ENCODE measurements at places on chromosomes 3 and 15.

DNA sequence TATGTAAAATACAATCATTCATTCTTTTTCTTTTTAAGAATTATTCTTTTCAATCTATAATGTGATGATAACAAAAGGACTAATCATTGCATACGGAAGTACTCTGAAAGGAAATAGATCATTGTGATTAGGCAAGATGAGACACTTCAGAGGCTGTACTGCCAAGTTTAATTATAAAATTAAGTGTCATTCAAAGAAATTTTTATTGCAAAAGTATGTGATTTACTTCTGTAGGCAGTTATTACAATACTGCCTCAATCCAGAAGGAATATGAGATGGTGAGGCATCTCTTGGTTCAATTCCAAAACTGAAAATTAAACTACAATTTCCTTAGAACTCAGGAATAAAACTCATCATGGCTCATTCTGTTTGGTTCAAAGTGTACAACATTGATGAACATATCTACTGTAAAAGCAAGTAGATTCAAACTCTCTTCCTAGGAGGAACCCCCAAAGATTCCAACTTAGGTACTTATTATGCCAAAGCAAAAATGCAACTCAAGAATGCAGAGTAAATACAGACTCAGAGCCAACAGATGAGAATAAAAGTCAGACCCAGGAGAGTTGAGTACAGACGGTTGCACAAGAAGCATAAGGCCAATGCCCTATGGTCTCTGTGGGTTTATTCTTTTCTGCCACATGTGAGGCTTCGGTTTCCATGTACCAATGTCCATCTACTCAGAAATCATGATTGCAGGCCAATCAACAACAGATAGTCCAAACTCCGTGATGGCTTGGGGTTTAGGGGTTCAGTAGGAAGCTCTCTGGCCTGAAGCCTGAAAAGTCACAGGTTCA, 118.5 kb upstream of the WNT5A start:
- peak; percentile 7 for DNase-seq

GRCh38 chr3:126349071-126349470, 8.1 kb downstream of the KLF15 start:
- DNase-seq, result no peak

DNA sequence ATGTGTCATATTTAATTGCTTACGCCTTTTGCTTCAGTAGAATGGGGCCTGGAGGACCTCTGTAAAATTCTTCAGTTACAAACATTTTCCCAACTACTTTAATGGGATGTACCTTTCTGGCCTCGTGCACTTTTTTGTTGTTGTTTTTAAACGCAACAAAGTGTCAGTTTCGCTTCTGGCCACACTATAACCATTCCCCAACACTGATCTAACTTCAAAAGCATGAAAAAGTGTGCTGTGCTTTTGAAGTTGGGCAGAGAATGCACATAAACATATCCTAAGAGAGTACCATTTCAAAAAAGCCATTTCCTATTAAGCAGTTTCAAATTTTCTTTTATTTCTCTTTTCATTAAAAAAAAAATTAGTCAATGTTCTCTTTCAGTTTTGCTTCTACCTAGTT, 435.8 kb downstream of the CNTN6 start:
- DNase-seq, result no peak

GRCh38 chr3:165683947-165684346, 153.3 kb downstream of the BCHE start:
- DNase-seq, result no peak

DNA sequence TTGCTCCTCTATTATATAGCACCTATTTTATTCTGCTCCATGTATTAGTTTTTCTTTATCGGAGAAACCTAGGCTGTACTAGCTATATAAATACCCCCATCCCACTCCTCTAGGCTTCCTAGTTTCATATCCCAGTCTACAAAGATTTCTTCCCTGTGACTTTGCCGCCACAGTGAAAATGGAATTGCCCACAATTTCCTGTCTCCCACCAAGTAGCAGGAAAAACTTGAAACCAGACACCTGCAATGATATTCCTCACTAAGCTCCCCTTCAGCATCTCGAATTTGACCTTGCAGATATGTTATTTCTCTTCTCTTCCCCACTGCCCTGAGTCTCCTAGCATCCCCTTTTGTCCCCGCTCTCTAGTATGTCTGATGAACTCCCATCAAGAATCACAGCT, 685.8 kb upstream of the CCDC54 start:
- DNase-seq, result no peak

- no peak for DNase-seq
Measured at GRCh38 chr3:120678984-120679383, 3.1 kb downstream of the HGD start.

DNA sequence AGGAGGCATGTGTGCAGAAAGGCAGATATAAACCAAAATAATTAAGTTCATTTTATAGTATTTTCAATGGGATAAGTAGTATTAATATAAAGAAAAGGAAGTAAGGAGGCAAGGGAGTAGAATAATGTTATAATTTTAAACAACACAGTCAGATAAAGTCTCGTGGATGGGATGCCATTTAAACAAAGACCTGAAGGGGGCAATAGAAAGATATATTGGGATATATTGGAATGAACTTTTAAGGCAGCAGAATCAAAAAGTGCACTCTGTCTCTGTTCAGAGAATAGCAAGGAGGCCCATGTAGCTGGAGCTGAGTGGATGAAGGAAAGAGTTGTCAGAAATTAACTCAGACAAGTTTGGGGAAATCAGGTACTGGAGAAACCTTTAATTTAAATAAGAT, 158.7 kb downstream of the CGGBP1 start:
- DNase-seq, result no peak

DNA sequence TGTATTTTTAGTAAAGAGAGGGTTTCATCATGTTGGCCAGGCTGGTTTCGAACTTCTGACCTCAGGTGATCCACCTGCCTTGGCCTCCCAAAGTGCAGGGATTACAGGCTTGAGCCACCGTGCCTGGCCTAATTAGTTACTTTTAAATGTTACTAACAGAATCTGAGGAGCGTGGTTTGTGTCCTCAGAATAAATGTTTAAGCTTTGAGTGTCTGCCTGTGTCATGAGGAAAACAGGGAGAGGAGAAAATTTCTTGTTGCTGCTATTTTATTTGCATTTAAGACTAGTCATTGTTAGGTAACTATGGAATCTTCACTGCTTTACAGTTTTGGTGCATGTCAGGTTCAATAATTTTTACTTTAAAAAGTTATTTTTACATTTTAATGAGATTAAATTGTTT, 68.8 kb downstream of the TCF12 start:
- no peak for DNase-seq

GRCh38 chr3:127632035-127632820, 3.2 kb downstream of the PODXL2 start:
- no peak for DNase-seq

GRCh38 chr3:35598804-35599203, 40.5 kb upstream of the ARPP21 start:
- DNase-seq, result no peak

GRCh38 chr3:42827654-42828053, 18.4 kb downstream of the ACKR2 start:
- no peak for DNase-seq

DNA sequence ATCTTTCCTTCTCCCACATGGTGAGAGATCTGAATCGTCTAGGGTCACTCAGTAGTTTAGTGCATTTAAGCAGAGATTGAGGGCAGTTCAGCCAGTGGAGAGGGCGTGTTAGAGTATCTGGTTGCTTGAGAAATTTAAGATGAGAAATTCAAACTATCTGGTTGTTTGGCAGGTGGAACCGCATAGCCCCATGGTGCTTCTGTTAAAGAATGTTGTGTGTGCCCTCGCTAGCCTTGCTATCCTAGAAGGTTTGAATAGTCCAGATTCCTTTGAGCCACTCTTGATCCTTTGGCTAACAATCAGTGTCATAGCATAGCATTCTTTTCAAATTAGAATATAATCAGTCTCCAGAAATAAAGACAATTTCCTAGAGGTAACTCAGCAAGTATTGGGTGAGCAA, 32.1 kb downstream of the ABHD17C start:
- no peak for DNase-seq

DNA sequence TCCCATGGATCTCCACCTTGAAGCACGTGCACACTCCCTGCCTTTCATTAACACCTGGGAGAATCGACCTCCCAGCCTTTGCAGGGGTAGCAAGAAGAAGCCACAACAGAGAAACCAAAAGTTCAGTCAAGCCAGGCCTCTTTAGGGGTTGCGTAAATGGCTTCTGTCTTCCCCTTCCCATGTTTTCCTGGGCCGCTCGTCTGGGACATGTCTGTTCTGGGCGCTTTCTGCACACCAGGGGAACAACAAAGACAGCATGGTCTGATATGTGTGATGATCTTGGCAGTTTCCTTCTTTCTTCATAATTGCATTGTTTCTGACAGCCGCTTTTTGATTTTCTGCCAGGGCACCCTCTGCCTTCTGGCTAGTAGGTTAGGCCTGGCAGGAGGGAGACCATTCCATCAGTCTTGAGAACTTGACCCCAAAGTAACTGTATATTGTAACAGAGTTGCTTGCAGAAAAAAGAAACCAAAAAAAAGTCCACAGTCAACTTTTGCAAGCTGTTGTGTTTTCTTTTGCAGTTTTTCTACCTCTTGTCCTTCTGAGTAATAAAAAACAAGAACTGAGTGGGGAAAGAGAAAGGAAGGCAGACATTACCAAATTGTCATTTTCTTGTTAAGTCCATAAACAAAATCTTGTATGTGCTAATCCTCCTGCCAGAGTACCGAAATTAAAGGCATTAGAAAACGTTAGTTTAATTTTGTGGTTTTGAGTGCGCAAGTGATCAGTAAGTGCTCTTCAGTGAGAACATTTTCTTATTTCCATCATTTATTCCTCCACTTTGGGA, 56.0 kb upstream of the FURIN start:
- no peak for DNase-seq

GRCh38 chr15:82849556-82850512, 40.4 kb downstream of the WHAMM start:
- peak; percentile 94 for DNase-seq

DNA sequence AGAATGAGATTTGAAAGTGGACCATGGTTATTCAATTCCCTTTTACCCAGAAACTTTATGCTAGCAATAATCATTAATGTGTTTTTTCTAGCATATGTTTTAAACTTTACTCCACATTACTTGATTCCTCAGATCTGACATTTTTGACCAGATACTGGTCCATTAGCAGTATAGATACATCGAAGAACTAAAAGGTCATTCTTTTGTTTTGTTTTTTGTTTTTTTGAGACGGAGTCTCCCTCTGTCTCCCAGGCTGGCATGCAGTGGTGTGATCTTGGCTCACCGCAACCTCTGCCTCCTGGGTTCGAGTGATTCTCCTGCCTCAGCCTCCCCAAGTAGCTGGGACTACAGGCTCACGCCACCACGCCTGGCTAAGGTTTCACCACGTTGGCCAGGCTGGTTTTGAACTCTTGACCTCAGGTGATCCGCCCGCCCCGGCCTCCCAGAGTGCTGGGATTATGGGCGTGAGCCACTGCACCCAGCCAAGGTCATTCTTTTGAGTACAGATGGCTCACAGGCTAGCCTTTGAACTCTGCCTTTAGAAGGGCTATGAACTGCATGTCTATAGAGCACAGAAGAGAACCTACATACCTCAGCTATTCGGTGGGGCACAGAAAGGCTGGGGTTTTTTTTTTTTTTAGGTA, 28.6 kb downstream of the CHP1 start:
- no peak for DNase-seq

GRCh38 chr3:26962492-26963360, 340.2 kb downstream of the LRRC3B start:
- DNase-seq, result no peak

- no peak for DNase-seq
Measured at GRCh38 chr3:2446146-2446545, 347.5 kb downstream of the CNTN4 start.

DNA sequence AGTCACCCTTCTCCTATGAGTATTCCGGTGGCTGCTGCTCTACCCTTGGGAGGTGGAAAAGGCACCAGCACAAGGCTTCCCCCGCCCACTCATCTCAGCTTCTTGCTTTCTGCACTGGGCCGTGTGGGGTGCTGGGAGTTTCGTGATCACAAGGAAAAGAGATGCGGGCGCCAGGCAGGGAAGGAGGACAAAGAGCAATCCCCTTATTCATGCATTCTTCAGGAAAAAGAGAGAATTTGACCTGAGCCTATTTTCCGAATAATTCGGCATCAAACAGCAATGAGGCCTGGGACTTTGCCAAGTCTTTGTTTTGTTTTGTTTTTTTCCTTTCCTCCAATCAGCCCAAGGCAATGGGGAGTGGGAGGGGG, 102.2 kb upstream of the LPP start:
- no peak for DNase-seq

- no peak for DNase-seq
Measured at GRCh38 chr3:62193586-62194345, 179.6 kb downstream of the FEZF2 start.

GRCh38 chr3:129594409-129594808, 12.1 kb downstream of the PLXND1 start:
- no peak for DNase-seq

GRCh38 chr15:69538379-69538778, 85.8 kb downstream of the RPLP1 start:
- no peak for DNase-seq

DNA sequence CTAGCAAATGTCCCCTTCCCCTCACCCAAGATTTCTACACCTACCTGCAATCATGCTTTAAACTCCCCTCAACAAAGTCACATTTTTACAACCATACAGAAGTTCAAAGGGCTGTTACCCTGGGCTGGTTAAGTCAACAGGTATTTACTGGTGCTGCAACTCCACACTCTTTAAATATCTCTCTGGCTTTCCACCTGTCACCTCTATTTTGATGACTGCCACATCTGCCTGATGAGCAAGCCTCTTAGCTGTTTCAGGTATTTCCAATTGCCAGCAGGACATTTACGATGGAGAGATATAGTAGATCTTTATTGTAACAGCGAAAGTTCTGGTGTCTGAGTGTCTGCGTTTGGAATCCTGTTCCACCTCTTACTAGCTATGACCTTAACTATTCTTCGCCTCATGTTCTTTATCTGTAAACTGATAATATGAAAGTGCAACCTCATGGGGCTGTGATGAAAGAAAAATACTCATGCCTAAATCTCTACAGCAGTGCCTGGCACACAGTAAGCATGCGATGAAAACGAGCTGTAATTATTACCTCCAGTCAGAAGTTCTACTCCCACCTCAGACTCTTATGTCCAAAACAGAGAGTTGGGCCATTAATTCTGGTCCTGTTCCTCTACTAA, 44.2 kb upstream of the TPM1 start:
- peak; percentile 83 for DNase-seq

GRCh38 chr15:25688166-25688565, 175.0 kb downstream of the ATP10A start:
- no peak for DNase-seq

GRCh38 chr3:78613421-78613879, 1154.3 kb downstream of the ROBO1 start:
- no peak for DNase-seq

Data from islet precursor cell (in vitro differentiated cells).